Hindlimb muscle (tissue), 1 donor: ENCODE measurements at places on chromosomes 12 and 14.

DNA sequence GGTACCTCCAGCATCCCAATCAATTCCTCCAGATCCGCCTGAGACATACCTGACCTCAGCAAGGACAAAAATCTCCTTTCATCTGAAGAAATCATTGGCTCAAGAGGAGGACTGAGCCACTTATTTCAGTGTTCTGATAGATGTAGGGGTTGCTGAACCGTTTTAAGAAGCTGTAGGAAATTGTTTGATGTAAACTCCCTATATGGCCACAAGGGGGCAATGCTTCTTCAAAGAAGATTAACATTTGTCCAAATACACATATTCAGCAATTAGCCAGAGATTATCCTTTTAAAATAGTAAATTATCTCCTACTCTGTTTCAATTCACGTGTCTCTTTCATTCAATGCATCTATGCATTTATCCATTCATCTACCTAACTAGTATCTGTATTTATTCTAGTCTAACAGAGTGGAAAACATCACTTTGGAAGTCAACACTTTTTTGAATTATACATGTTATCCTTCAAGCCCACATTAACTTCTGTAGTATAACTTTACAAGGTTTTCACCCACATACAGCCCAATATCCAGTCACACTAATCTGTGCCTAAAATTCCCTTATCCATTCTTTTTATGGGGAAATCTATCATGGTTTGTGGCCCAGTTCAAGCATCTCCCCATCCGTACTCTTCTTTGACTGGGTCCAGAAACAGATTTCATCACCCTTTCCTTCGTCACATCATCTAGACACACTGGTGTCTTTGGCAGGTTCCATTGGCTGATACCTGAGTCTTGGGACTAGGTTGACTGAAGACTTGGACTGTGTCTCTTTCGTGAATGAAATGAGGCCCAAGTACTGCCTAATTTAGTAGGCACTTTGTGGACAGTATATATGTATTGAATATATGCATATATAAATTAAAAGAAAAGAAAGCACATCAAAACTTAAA is 411.0 kb upstream of the OR4E1 start:
- peak; percentile 32 for DNase-seq

DNA sequence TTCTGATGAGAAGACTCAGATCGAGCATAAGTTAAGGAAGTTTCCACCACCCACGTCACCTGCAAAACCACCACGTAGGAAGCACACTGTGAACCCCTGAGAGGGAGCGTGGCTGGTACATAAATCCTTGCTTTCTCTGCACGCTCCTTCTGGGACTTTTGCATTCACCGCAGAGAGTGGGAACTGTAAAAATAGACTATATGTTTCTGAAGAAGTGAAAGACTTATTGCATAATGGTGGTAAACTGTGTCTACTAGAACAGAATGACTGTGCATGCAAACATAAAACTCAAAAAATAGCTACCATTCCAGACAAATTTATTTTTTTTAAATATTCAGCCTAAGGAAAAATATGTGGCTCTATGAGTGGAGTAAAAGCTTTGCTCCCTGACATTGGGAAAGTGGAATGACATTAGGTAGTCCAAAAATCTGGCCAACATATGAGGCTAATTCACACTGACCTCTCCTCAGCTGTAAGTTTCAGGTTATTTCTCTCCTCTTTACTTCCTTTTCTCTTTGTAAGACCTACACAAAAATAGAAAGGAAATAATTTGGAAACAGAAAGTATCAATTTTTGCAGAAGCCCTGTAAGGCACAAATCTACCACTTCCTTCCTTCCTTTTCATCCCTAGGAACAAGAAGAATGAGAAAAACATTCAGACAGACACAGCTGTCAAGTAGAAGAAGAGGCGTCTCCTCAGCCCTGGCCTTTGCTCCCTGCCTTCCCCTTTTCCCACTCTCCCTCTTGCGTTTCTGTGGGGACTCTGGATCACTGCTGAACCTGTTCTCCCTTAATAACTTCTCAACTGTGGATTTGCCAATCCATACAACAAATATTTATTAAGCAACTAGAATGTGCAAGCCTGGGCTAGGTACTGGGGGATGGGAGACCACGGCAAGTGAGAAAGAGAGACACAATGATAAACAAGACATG is 264.3 kb upstream of the FOXN3 start:
- no peak for DNase-seq

GRCh38 chr12:65916991-65917695 is 92.9 kb downstream of the HMGA2 start:
- DNase-seq = no peak

DNA sequence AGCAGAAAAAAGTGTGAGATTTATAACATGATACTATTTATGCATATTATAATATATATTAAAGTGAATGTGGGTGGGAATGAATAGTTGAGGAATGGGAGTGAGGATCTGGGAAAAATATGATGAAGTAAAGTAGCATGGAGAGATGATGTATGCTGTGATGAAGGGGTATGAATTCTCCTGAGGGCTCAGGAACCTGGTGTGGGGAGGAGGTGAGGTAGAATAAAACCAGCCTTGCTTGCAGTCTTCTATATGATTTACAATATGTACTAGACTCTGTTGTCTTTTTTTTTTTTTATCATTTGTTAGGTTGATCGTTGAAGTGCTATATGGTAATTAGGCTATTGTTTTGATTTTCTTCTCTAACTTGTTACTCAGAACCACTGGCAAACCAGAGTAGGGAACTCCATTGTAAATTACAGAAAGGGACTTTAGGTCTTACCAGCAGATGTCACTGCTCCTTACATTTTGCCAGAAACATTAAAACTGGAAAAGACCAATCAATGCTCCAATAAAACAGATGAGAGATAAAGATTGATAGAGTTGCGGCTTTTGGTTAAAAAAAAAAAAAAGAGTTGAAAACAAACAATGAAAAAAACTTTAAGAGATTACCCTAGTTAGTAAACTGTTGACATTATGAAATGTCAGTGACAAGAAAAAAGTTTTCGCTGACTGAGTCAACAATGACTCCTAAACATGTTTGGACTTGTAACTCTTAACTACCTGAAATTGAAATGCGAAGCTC is 39.9 kb downstream of the ATL1 start:
- no peak for DNase-seq

- DNase-seq = peak; percentile 31
Measured at GRCh38 chr14:62015945-62016344, 253.7 kb downstream of the SNAPC1 start.

DNA sequence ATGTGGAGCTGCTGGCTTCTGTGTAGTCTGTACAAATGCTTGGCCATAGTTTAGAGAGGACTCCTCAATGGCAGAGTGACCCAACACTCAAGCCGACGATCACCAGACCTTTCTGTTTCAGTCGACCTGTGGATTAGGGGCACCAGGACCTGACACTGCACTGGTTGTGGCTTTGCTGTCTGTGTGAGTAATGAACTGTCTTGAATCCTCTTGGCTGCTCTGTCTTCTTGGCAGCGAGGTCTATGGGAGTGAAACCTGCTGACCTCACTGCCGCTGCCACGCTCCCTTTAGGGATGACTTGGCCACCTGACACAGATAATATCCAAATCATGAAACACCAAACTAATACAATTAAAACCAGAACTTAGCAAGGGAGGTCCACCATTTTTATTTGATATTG is 83.5 kb upstream of the C14orf180 start:
- DNase-seq = no peak

DNA sequence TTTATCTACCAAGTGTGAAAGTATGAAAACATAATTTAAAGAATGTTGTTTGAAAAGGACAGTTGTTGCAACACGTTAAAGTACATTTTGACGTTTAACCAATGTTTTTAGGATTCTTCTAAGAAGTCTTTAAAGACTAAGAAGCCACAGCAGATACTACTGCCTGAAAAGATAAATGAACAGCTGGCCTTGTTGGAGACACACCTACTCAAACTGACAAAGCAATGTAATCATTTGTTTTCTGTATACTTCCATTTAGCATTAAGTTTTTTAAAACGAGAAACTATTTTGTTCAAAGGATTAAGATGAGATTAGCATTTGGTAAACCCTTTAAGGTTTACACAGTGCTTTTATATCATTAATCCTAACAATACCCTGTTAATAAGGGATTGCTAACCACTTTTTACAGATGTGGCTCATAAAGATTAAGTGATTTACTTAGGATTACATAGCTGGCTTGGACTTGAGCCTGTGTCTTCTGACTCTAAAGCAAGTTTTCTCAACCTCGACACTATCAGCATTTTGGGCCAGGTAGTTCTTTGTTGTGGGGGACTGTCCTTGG is 134.4 kb downstream of the CFAP54 start:
- no peak for DNase-seq

DNA sequence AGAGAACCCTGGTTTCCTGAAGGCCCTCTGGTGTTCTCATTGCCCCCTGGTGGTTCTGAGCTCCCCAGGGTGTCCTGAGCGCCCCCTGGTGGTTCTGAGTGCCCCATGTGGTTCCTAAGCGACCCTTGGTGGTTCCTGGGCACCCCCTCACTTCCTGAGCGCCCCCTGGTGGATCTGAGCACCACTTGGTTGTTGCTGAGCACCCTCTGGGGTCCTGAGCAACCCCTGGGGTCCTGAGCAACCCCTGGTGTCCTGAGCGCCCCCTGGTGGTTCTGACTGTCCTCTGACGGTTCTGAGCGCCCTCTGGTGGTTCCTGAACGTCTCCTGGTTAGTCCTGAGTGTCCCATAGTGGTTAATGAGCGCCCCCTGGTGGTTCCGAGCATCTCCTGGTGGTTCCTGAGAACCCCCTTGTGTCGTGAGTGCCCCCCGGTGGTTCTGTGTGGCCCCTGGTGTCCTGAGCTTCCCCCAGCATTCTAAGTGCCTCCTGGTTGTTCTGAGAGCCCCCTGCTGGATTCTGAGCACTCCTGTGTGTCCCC is 568.3 kb downstream of the TMEM121 start:
- no peak for DNase-seq

GRCh38 chr12:50924439-50925341 is 27.7 kb upstream of the HIGD1C start:
- DNase-seq = peak; percentile 93

GRCh38 chr12:80607361-80608135 is 99.9 kb upstream of the MYF6 start:
- no peak for DNase-seq

- DNase-seq = no peak
Measured at GRCh38 chr12:116280595-116281290, 3.2 kb upstream of the MED13L start.
